ENCODE measurements at places on chromosomes 6 and 20. TPM values are rescaled to one million over a fixed set of nuclear protein-coding genes. Genes with fewer than 3 reads are reported as not detected.
A peak's percentile ranks its signal among the peaks of the same experiment; 100 is the strongest.

DCDC2 gene
- 0.88 TPM for polyA plus RNA-seq

LAMA4 gene
- polyA plus RNA-seq: 7.0 TPM

DNA sequence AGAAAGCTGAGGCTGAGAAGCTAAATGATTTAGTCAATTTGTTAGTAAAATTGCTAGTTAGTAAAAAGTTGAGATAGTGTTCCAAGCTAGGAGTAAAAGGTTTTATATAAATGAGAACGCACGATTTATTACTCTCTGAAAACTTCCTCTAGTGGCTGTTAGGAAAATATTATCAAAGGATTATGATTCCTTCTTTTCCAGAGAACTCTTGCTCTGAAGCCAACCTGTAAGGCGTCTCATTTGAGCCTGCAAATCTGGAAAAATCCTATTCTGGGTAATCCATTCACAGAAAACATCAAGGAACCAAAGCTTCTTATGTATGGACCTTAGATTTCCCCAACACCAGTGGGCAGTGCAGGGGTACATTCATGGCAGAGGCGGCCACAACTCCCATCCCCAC, 252.7 kb downstream of the SOD2 start:
- DNase-seq: no peak

DNA sequence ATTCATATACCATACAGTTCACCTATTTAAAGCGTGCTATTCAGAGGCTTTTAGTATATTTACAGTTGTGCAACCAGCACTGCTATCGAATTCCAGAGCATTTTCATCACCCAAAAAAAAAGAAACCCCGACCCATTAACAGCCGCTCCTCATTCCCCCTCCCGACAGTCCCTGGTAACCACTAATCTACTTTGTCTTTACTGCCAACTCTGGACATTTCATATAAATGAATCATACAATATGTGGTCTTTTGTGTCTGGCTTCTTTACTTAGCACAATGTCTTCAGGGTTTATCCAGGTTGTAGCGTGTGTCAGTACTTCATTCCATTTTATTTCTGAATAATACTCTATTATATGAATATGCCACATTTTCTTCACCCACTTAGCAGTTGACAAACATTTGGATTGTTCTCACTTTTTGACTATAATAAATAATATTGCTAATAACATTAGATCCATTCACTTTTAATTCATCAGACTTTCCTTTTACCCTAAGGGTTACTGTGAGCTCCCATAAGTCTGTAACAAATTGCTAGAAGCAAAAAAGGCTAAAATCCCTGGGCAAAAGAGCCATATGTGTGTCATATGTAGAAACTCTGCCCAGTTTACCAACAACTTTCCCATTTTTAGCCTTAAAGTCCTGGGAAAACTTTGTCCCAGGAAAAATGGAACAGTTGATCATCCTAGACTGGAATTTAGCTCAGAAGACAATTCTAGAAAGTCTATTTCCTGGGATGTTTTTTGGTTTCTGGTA, 23.2 kb upstream of the ROS1 start:
- peak; percentile 1 for DNase-seq

- no peak for DNase-seq
Measured at GRCh38 chr6:119285908-119286625, 63.5 kb downstream of the MAN1A1 start.

DNA sequence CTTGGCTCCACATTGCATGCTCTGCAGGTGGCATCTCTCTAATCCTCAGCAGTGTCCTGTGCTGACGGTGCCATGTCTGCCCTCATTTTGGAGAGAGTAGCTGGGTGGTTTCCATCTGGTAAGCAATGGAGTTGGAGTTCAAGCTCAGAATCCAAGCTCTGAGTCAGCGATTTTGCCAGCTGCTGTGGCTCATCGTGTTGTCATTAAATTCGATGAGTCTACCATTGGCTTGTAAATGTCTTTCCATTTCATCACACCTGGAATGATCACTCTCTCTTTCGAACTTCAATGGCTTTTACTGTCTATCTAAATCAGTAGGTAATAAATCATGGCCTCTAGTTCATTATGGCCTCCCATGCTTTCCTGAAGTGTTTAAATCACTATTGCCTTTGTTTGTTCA, 378.5 kb upstream of the TSHZ2 start:
- DNase-seq: no peak

NELFCD gene
- 153 TPM for polyA plus RNA-seq

DNA sequence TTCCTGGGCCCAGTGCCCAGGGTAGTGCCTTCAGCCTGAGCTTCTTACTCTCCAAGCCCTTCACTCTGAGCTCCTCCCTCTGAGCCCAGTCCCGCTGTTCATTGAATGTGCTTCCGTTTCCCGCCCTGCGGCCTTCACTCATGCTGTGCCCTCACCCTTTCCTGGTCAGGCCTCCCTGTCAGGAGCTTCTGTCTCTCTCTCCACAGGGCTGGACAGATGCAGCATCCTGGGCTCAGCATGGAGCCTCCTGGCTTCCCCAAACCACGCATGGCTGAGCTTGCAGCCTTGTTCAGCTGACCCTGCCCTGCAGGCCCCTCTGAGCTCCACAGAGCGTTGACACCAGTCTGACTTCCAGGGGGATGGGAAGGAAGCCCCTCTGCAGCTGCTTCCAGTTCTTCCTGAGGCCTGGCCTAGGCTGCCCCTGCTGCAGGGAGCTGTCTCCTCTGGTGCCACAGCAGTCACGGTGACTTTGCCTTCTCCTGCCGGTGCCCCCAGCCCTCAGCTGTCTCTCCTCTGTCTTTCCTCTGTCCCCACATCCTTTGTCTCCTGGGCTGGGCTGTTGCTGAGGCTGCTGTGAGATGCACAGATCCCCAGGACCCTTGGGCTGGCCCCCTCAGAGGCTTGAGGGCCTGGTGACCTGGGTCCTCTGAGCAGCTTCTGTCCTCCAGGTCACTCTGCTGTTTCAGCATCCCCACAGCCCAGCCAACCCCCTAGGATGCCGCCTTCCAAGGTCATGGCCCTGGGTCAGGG, 7.9 kb upstream of the MYT1 start:
- no peak for DNase-seq

GRCh38 chr6:11231564-11232192, 790 bp downstream of the NEDD9 start:
- DNase-seq: no peak

GRCh38 chr6:108465098-108465495, 95.6 kb upstream of the FOXO3 start:
- no peak for DNase-seq

DNA sequence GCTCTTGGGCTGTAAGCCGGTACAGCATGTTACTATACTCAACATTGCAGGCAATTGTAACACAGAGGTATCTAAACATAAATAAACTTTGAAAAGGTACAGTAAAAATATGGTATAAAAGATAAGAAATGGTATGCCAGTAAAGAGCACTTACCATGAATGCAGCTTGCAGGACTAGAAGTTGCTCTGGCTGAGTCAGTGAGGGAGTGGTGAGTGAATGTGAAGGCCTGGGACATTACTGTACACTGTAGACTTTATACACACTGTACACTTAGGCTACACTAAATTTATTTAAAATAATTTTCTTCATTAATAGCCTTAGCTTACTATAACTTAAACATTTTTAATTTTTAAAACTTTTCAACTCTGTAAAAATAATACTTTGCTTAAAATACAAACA, 37.8 kb upstream of the ANKEF1 start:
- no peak for DNase-seq

BPIFB4 gene
- not detected for polyA plus RNA-seq
